Amniotic epithelial cell (primary cell): ENCODE measurements at places on chromosomes 1 and 21.

DNA sequence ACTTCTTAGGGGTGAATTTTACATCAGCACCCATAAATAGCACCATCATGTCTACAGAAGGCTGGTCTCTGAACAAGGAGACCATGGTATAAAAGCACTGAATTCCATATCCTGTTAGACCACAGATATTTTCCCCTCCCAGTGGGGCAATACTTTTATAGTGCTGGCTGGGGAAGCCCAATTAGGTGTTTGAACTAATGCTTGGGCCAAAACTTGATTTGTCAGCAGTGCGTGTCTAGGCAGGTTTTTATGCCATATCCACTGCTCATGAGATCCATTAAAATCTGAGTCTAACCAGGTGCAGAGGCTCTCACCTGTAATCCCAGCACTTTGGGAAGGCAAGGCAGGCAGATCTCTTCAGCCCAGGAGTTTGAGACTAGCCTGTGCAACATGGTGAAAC is 623.0 kb downstream of the NPHP4 start:
- DNase-seq: no peak

GRCh38 chr1:182570611-182570970 is 18.5 kb downstream of the RNASEL start:
- DNase-seq: no peak

DNA sequence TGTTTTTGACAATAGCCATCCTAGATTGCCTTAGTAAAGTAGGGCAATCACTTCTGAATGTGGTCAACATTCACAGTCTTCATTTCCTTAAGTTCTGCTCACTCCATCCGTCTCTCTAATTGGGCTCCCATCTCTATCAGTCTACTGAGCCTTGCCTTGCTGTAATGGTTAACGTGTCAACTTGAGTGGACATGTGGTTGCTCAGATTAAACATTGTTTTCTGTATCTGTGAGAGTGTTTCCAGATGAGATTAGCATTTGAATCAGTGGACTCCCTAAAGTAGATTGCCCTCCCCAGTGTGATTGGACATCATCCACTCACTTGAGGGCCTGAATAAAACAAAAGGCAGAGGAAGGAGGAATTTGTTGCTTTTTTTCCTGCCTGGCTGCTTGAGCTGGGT is 26.4 kb downstream of the C1orf216 start:
- DNase-seq: no peak

GRCh38 chr1:54806931-54807611 is 5.9 kb upstream of the TTC22 start:
- no peak for DNase-seq

DNA sequence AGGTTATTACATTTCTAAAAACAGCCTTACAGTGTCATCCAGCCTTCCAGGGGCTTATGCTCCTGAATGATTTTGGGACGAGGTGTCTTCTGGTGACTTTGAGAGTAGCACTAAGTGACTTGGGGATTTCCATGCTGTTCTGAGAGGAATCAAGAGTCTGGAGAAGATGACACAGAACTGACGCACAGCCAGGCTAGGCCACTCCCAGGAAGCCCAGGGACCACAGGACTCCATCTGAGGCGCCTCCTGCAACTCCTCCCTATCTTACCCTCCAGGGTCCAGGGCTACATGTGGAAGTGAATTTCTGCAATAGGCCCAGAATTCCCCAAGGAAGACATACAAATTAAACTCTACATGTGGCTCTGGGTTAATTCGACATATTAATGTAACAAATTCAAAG is 92.5 kb downstream of the SLC25A24 start:
- no peak for DNase-seq

DNA sequence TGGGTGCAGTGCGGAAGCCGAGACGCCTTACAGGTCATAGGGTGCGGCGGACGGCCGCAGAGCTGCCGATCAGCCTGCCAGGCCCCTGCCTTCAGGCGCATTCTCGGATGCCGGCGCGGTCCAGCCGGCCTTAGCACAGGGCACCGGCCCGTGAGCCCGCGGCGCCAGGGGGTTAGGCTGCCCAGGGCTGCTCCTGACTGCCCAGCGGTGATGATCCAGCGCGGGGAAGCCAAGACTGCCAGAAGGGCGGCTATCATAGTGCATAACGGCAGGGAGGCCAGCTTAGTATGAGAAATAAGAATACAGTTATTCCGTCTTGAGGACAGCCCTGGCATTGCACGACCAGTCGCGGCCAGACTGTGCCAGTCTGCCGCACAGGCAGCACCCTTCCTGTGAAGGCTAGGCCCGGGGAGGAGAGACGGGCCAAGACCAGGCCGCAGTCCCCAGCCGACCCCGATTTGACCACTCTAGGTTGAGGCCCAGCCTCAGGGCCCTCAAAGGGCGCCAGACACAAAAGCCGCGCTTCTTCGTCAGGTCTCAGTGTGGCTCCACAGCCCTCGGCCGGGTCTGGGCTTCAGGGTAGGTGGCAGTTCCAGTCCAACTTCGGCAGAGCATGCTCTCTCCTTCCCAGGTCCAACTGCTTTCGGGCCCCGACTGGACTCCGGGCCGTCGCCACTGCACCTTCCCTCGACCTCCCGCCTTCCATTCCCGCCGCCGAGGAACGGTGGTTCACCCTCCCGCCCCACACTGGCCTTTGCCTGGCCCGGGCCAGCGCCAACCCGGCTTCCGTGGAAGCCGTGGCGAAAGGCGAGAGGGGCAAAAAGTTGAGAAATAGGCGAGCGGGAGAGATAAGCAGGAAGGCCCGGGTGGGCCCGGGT is 829 bp downstream of the ALX3 start:
- DNase-seq: no peak

GRCh38 chr1:230348386-230349019 is 77.6 kb downstream of the PGBD5 start:
- no peak for DNase-seq

- DNase-seq: peak; percentile 74
These were observed 15.9 kb downstream of the NUF2 start for GRCh38 chr1:163337631-163338030.

DNA sequence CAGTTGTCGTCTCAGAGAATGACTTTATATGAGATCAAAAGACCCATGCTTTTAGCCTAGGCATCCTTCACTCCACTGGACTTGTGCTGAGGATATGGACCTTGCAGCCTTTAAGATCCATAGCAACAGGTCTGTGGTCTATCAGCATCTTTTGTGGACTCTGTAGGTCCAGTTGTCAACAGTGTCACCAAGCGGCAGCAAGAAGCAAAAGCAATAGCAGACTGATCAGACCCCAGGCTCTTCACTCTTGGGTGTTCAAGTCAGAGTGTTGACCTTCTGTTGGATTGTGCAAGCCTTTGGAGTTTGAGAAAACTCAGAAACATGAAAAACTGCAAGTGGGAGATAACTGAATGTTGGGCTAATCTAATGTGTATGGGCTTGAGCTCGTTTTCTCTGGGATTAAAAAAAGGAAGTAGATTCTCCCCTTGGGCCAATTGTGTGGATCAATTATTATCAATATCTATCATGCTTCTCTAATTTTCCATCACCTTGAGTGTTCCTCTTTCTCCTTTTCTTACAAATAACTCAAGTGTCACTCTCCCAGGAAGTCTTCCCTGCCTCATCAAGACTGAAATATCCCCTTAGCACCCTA is 144.2 kb downstream of the LYPLAL1 start:
- no peak for DNase-seq
